ENCODE measurements at places on chromosomes 4 and X. TPM values are rescaled to one million over a fixed set of nuclear protein-coding genes. Genes with fewer than 3 reads are reported as not detected.

Gene FAM184B
- 0.46 TPM for total RNA-seq

- H3K27me3 ChIP-seq, result no peaks in the 10 kb centered on the region
- no peak for DNase-seq
- no peaks in the 10 kb centered on the region for H3K4me1 ChIP-seq
- H3K36me3 ChIP-seq, result no peaks in the 10 kb centered on the region
Measured at GRCh38 chr4:105129286-105130040, 17.2 kb upstream of the TET2 start.

Gene YIPF7
- not detected for total RNA-seq

DNA sequence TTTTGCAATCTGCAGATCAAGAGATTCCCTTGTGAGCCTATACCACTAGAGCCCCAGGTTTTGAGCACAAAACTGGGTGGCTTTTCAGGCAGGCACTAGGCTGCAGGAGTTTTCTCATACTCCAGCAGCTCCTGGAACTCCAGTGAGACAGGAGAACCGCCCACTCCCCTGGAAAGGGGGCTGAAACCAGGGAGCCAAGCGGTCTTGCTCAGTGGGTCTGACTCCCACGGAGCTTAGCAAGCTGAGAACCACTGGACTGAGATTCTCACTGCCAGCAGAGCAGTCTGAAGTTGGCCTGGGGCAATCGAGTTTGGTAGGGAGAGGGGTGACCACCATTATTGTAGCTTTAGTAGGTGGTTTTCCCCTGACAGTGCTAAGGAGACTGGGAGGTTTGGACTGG, 313.8 kb upstream of the TEX13C start:
- H3K4me3 ChIP-seq, result no peak overlapping the region
- H3K27ac ChIP-seq, result no peak overlapping the region
- H3K36me3 ChIP-seq, result no peaks in the 10 kb centered on the region
- no peaks in the 10 kb centered on the region for H3K4me1 ChIP-seq

GRCh38 chr4:16457944-16458343, 231.7 kb upstream of the TAPT1 start:
- no peak overlapping the region for H3K4me3 ChIP-seq
- no peaks in the 10 kb centered on the region for H3K27me3 ChIP-seq
- H3K36me3 ChIP-seq, result no peaks in the 10 kb centered on the region
- no peak for DNase-seq
- H3K4me1 ChIP-seq, result no peaks in the 10 kb centered on the region

DNA sequence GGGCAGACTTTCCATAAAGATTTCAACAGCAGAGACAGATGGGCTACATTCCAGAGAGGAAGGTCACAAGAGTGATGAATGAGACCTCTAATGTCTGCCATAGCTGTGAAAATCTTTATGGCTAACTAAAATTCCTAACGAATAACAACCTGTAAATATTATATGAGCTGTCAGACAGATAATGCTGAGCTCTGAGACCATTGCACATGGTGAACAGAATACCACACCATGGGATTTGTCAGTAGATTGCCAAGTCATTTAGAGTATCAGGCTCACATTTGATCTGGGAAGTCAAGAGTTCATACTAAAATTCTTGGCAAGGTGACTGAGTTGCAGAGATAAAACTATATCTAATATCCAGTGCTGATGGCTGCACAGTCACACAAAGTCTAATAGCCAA, 259.2 kb upstream of the FTHL17 start:
- no peak overlapping the region for H3K4me3 ChIP-seq
- no peak for DNase-seq
- H3K27me3 ChIP-seq, result no peaks in the 10 kb centered on the region
- H3K27ac ChIP-seq, result no peak overlapping the region
- no peaks in the 10 kb centered on the region for H3K36me3 ChIP-seq

- H3K27me3 ChIP-seq, result no peaks in the 10 kb centered on the region
- peaks cover 2% of the 10 kb centered on the region for H3K4me1 ChIP-seq
- H3K4me3 ChIP-seq, result peak overlapping the region; percentile 66
- DNase-seq, result no peak
- H3K27ac ChIP-seq, result no peak overlapping the region
Measured at GRCh38 chr4:182916483-182917181, 554 bp downstream of the DCTD start.

DNA sequence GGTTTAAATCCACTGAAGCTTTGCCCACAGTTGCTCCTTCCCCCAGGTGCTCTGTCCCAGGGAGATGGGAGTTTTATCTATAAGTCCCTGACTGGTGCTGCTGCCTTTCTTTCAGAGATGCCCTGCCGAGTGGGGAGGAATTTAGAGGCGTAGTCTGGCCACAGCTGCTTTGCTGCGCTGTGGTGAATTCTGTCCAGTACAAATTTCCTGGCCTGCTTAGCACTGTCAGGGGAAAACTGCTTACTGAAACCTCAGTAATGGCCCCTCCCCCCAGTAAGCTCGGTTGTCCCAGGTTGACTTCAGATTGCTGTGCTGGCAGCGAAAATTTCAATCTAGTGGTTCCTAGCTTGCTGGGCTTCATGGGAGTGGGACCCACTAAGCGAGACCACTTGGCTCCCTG, 40.1 kb downstream of the UGT2B17 start:
- no peaks in the 10 kb centered on the region for H3K27me3 ChIP-seq
- H3K27ac ChIP-seq, result no peak overlapping the region
- no peaks in the 10 kb centered on the region for H3K36me3 ChIP-seq
- no peak for DNase-seq
- H3K4me3 ChIP-seq, result no peak overlapping the region
- H3K4me1 ChIP-seq, result no peaks in the 10 kb centered on the region

- H3K36me3 ChIP-seq, result no peaks in the 10 kb centered on the region
- H3K4me3 ChIP-seq, result no peak overlapping the region
- H3K27ac ChIP-seq, result no peak overlapping the region
- no peak for DNase-seq
- H3K27me3 ChIP-seq, result no peaks in the 10 kb centered on the region
Measured at GRCh38 chrX:130728208-130728607, 174.8 kb downstream of the ENOX2 start.

DNA sequence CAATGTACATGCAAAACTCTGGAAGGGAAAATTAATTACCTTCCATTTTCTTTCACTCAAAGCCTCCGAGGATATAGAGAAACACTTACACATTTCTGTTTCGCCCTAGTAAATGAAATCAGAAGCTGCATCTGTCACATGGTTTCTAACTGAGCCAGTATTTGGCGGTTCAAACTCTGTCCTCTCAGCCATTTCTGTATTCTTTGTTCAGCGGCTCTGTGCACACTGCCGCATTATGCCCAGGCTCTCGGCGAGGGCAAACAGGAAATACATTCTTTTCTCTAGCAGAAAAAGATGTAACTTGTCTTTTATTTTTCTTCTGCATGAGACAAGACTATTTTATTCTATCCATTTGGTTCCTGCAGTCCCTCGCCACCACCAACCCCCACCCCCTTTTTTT, 71.4 kb upstream of the GPM6B start:
- no peak overlapping the region for H3K27ac ChIP-seq
- no peaks in the 10 kb centered on the region for H3K36me3 ChIP-seq
- DNase-seq, result no peak
- H3K4me1 ChIP-seq, result peaks cover 15% of the 10 kb centered on the region
- no peak overlapping the region for H3K4me3 ChIP-seq
- H3K27me3 ChIP-seq, result no peaks in the 10 kb centered on the region

Gene F8A3
- total RNA-seq, result 0.60 TPM

DNA sequence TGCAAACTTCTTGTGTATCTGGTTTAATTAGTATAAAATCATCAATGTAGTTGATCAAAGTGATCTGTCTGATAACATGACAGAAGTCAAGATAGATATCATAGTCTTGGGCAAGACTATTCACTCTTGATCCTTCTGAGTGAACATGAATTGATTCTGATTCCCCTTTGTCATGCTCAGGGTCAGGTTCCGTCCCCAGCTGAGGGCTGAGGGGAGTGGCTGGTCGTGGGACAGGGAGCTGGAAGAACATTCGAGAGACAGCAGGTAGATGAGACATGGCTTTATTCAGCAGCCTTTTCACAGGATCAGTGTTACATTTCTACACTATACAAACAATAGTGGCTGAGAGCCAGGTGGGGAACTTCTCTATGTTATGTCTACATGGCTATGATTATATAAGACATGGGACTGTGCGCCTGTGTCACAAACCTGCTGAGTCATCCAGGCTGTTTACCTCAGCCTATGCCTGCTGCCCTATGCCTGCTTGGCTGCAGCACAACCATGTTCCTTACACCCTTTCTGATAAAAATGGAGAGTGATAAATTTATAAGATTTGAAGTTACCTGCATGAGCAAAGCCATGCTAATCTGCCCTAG, 586.9 kb upstream of the NR3C2 start:
- no peaks in the 10 kb centered on the region for H3K36me3 ChIP-seq
- H3K27ac ChIP-seq, result no peak overlapping the region
- no peak for DNase-seq
- H3K4me3 ChIP-seq, result no peak overlapping the region
- no peaks in the 10 kb centered on the region for H3K27me3 ChIP-seq

Gene GPR34
- total RNA-seq, result not detected

DNA sequence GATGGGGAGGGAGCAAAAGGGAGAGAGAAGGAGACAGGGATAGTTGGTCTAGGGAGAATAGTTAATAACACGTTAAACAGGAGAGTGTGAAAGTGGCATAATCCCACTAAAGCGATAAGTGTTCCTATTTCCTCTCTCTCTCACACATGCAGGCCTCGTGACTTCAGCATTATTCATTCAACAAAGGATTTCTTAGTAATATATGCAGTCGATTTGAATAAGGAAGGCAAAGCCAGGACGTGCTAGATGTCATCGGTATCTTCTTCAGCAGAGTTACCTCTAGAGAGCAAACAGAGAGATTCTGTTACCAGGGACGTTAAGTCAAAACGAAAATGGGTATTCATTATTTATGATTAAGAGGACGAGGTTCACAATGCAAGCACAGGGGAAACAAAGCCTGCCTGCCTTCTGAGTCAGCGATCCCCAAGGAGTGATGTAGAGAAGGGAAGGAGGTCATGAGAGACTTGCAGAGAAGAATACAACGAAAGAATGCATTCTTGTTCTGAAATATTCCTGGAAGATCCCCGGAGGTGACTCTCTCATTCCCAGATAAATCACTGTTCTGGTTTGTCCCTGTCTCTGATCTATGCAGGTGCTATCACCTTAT, 1048.4 kb downstream of the NLGN4X start:
- H3K4me3 ChIP-seq, result no peak overlapping the region
- DNase-seq, result no peak
- no peaks in the 10 kb centered on the region for H3K4me1 ChIP-seq
- H3K27me3 ChIP-seq, result no peaks in the 10 kb centered on the region

Gene HMGB3
- 340 TPM for total RNA-seq

- no peak for DNase-seq
- H3K36me3 ChIP-seq, result no peaks in the 10 kb centered on the region
- H3K27ac ChIP-seq, result no peak overlapping the region
- H3K4me3 ChIP-seq, result no peak overlapping the region
- no peaks in the 10 kb centered on the region for H3K4me1 ChIP-seq
Measured at GRCh38 chrX:53456254-53456653, 22.1 kb upstream of the HSD17B10 start.

GRCh38 chr4:2141762-2142451, 82.8 kb downstream of the NAT8L start:
- H3K4me3 ChIP-seq, result no peak overlapping the region
- H3K27me3 ChIP-seq, result peaks cover 66% of the 10 kb centered on the region
- no peak overlapping the region for H3K27ac ChIP-seq
- DNase-seq, result no peak

DNA sequence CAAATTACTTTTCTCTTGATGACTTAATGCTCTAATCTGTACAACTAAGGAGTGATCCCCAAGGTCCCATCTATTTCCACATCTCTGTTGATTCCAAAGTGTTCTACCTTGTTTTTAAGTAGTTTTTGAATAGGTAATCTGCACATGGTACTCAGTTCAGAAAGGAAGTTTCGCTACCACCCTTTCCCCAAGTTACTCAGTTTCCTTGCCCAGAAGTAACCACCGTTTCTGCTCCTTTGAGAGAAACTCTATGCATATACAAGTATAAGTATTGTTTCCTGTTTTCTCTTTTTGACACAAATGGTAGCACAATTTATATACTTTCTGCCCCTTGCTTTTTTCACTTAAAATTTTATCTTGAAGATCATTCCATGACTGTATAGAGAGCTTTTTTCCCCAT, 18.1 kb downstream of the TMEM154 start:
- no peak overlapping the region for H3K4me3 ChIP-seq
- no peaks in the 10 kb centered on the region for H3K4me1 ChIP-seq
- no peak overlapping the region for H3K27ac ChIP-seq
- no peaks in the 10 kb centered on the region for H3K27me3 ChIP-seq

DNA sequence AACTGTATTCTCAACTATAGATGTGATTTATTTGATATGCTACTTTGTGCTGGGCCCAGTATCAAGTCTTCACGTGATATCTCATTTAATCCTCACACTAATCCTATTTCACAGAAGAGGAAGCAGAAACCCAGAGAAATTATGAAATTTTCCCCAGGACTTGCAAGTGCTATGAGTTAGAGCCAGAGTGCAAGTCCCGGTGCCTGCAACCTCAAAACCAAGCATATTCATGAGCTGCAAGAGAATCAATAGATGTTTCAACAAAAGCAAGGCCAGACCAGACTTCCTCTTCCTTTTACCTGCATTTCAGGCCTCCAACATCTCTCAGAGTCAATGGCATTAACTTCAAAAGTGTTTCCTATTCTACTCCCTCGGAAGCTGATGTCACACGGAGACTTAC, 92.2 kb upstream of the GATB start:
- H3K4me1 ChIP-seq, result no peaks in the 10 kb centered on the region
- no peak overlapping the region for H3K4me3 ChIP-seq
- H3K27ac ChIP-seq, result no peak overlapping the region
- H3K36me3 ChIP-seq, result no peaks in the 10 kb centered on the region
- no peak for DNase-seq
- no peaks in the 10 kb centered on the region for H3K27me3 ChIP-seq

- DNase-seq, result no peak
- H3K27me3 ChIP-seq, result no peaks in the 10 kb centered on the region
- no peaks in the 10 kb centered on the region for H3K4me1 ChIP-seq
- no peak overlapping the region for H3K27ac ChIP-seq
- no peak overlapping the region for H3K4me3 ChIP-seq
Measured at GRCh38 chr4:14415146-14415545, 587.1 kb upstream of the CPEB2 start.

Gene CFP
- 2.4 TPM for total RNA-seq

Gene CXCL13
- total RNA-seq, result not detected

GRCh38 chr4:13872155-13872554, 244.6 kb upstream of the BOD1L1 start:
- DNase-seq, result no peak
- H3K4me1 ChIP-seq, result no peaks in the 10 kb centered on the region
- no peaks in the 10 kb centered on the region for H3K27me3 ChIP-seq

DNA sequence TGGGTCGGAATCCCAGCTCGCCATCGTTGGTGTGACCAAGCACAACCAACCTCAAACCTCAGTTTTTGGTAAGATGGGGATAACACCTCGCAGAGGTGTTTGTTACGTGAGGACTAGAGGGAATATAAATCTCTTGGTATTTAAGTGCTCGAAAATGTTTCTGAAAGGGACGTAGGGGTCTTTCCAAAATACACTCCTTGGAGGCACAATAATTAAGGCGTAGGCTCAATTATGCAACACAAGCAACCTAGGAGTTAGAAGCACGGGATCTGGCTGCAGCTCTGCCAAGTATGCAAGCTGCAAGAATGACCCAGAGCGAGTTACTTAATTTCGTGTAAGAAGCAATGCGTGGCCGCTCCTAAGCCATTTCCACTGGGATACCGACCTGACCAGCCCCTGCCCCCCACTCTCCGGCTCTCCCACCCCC, 552 bp downstream of the ADH5 start:
- no peak for DNase-seq
- peak overlapping the region; percentile 83 for H3K4me3 ChIP-seq
- H3K4me1 ChIP-seq, result no peaks in the 10 kb centered on the region
- H3K27ac ChIP-seq, result peak overlapping the region; percentile 93

Gene RHOXF2B
- total RNA-seq, result not detected

Measured in H1 (cell line).